ENCODE measurements at places on chromosomes 6 and 20.

- DNase-seq: no peak
Observed at GRCh38 chr20:10329387-10330005, 104.5 kb downstream of the MKKS start.

- DNase-seq: peak; percentile 68
Observed at GRCh38 chr6:111997078-111997852, 56.6 kb upstream of the CCN6 start.

DNA sequence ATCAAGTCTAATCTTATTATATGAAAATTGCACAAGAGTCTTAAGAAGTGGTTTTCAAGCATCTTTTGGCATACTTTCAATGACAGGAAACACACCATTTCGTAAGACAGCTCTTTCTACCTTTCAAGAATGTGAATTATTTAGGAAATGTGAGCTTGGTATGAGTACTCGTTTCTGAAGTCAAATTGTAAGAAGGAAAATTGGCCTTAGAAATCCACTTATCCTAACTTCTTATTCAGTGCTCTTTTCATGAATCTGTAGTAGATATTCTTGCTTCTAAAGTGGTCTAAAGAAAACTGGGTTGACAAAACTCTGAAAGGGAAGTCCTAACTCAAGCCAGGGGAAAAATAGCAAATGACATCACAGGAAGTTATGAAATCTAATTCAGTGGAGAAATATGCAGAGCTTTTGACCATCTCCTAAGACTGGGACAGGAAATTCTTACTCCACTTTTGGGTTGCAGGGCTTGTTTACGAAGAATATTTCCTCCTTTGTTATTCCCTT lies 38.5 kb upstream of the OGFRL1 start:
- DNase-seq: no peak

DNA sequence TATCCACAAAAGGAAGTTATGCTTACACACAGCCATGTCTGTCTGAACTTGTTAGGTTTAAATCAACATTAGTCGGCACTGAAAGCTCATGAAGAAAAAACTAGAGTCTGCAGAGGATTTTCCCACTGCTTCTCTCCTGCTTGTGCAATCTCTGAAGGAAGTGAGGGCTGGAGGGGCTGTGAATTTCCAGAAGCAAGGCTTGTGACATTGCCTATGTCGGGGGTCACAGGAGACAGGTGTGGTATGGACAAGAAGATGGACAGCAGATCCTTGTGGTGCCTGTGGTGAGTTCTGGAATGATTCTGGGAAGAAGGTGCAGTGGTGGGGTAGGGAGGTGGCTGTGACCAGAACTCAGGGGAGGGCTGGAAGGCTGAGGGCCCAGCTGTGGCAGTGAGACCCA lies 84.3 kb upstream of the TRAF3IP2 start:
- DNase-seq: no peak

DNA sequence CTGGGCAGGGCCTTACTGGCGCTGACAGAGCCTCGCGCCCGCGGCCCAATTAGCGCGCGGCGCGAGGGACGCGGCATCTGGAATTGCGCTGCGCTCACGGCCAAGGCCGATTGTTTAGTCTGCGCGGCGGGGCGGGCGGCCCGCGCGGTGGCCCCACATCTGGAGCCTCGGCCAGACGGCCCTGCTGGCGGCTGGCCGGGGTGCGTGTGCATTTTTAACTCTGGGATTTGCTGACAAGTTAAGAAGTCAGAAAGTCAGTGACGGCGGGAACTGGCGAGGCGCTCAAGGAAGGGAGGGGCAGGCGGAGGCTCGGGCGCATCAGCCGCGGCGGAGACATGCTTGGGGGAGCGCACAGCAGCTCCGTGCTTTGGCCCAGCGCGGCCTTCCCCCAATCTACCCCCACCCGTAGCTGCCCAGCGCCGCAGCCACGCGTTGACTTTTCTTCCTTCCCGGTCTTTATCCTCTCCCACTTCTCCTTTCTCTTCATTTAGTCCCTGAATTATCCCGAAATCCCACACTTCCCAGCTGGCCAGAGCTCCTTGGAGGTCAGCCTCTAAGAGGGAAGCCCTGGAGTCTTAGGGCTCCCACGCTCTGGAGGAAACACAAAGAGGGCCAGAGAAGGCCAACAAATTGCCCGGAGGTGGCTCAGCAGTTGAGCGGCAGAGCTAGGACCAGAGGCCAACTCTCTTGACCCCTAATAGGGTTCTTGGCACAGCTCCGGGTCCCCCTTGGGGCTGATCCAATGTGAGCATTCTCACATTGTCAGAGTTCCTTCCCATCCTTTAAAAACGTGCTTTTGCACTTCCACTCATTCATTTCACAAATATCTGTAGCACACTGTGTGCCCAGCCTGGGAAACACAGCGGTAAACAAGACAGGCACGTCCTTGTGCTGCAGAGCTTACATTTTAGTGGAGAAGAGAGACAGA lies 40.8 kb upstream of the FOXP4 start:
- no peak for DNase-seq

- DNase-seq: no peak
Observed at GRCh38 chr6:35090734-35091133, 50.4 kb downstream of the TCP11 start.

- no peak for DNase-seq
Observed at GRCh38 chr6:109093732-109094415, 772 bp downstream of the SESN1 start.

- no peak for DNase-seq
Observed at GRCh38 chr6:69914015-69914485, 47.7 kb downstream of the COL19A1 start.

- no peak for DNase-seq
Observed at GRCh38 chr6:148987982-148988381, 241.2 kb downstream of the UST start.

- no peak for DNase-seq
Observed at GRCh38 chr6:104750449-104750848, 109.3 kb downstream of the HACE1 start.

- DNase-seq: no peak
Observed at GRCh38 chr6:24949020-24949569, 13.3 kb upstream of the RIPOR2 start.

- DNase-seq: no peak
Observed at GRCh38 chr20:59636766-59637370, 32.5 kb downstream of the PHACTR3 start.

- no peak for DNase-seq
Observed at GRCh38 chr20:49724408-49725223, 10.9 kb upstream of the B4GALT5 start.

- DNase-seq: no peak
Observed at GRCh38 chr6:41663568-41663967, 25.3 kb downstream of the MDFI start.

- no peak for DNase-seq
Observed at GRCh38 chr6:11921017-11921438, 91.1 kb upstream of the HIVEP1 start.

DNA sequence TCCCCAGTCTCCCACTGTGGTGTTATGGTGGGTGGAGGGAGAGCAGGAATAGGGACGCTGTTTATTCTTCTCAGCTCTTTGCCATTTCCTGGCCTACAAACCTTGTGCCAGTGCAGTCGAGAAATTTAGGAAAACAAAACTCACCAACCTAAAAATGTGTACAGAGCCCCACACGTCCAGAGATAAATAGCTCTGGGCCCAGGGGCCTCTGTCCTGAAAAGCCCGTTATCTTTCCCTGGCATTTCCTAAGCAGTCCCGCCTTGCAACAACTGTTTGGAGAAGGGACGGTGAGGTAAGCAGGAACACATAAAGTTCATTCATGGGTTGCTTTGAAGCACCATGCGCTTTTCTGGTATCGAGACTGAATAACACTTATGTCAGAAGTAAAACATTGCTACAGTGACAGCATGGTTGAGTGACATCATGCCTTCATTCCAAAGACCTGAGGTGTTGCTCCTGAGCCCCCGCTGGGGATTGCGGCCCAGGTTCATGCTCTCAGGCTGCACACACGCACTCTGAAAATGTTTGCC lies 80.1 kb upstream of the NXT1 start:
- DNase-seq: no peak

GRCh38 chr20:15814360-15814759 lies 758.9 kb downstream of the KIF16B start:
- DNase-seq: no peak

- DNase-seq: no peak
Observed at GRCh38 chr20:50536333-50536732, 26.1 kb downstream of the PTPN1 start.

DNA sequence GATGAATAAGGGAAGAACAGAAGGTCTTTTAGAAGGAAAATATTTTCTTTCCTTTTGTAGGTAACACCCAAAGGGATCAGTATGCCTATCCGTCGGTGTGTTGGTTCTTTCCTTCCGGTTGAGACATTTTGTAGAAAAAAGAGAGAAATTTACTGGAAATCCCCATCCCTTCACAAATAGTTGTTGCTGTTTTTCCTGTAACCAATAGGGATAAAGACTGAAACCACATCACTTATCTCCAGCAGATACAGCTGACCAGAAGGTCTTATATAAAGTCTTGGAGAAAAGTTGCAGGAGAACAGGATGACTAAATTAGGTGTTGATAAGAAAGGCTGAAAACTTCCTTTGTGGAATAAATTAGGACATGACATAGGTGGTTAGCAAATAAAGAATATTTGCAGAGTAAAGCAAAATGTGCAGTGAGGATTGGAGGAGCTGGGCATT lies 14.8 kb upstream of the HLA-DRB1 start:
- no peak for DNase-seq

GRCh38 chr6:92521553-92521952 lies 897.8 kb downstream of the EPHA7 start:
- no peak for DNase-seq

DNA sequence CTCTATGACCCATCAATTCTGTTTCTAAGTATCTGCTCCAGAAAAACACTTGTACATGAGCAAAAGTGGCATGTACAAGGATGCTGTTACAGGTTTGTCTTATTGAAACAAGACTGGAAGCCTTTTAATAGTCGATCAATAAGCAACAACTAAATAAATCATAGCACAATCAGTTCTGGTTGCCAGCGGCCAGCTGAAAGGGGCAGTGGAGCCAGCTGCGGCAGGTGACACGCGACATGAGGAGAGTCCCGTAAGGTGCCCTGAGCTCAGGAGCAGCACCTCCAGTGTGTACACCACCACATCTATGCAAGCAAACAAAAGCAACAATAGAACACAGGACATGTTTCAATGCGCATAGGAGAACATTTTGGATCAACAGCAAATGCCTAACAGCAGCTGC lies 20.7 kb upstream of the NNAT start:
- DNase-seq: no peak

DNA sequence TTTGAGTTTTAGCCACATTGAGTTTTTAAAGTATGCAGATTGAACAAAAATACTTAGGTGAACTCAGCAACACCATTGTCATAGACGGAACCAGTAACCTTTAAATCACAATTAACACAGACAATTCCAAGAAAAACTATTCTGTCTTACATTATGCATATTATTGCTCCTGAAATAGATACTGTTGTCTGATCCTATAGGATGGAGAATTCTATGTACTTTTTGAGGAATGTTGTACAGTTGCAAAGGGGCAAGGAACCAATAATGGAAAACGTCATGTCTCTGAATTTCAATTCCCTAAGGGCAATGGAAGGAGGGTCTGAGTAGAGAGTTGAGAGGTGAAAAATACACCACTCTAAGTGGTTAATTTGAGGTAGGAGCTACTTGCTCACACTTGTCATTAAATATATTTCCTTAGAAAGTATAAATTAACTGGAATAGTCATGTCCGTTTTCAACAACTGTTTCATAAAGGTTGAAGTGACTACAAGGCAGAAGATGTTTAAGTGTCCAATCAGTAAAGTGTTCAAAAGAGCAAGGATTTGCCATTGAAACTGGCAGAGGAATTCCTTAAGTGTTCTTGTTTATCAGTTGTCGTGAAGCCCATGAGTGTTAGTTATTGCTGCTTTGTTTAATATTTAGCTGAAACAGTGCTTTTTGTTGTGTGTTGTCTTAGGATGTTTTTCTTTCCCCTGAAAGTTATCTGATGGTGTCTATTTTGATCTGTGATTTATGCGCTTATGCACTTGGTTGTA lies 1.3 kb downstream of the NKAIN2 start:
- DNase-seq: no peak

- no peak for DNase-seq
Observed at GRCh38 chr6:152026291-152026690, 218.8 kb downstream of the ESR1 start.

DNA sequence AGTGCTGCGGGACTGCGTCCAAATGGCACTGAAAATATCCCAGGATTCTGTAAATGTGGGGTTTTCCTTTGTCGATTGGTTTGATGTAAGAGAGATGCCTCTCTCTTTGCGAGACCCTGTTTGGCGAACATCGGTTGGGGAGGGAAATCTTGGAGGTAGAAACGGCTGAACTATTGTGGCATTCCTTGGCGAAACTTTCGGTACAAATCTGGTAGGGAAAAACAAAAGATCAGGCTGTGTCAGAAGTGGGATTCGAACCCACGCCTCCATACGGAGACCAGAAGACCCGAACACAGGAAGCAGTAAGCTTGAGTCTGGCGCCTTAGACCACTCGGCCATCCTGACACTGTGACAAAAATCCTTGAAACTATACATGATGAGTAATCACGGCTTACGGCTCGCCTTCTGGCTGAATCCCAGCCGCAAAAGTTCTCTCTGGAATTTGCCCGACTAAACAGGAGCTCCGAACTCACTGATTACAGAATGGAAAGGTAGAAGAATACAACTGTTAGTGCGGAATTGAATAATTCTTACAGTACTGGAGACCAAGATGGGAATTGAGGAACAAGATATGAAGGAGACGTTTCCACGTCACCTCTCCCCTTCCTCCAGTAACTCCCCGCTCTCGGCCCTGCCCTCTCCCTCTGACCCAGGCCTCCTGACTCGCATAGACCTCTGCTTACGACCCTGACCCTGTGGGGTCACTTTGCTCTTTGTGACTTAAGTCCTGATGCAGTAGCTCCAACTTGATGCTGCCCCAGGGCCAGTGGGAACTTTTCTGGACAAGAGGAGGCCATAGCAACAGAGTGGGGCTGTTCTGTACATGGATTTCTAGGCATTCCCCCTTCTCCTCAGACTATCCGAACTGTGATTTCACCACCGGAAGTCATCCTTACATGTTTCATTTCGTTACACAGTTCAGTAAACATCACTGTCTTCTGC lies 132.8 kb upstream of the ZNF184 start:
- no peak for DNase-seq

DNA sequence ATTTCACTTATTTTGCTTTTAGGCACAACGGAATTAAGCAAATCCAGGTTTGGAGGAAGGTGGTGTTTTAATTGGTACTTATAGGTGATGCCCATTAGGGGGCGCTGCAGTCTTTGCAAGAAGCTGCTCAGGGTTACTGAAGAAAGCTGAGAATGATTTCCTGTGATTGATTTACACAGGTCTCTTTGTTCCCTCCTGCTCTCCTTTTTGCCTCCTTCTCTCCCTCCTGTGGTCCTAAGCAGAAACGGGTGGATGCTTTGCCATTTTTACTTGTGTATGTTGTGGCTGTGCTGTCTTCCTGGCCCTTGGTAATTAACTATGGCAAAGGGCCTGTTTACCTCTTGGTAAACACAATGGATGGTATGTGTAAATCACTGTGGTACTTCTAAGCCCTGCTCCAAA lies 97.8 kb downstream of the ANKS1A start:
- peak; percentile 14 for DNase-seq
